ENCODE measurements at places on chromosomes 7 and 10. TPM values are rescaled to one million over a fixed set of nuclear protein-coding genes. Genes with fewer than 3 reads are reported as not detected.
A peak's percentile ranks its signal among the peaks of the same experiment; 100 is the strongest.

Gene ANKRD61
- total RNA-seq: not detected

Gene POLR1F
- 11.9 TPM for total RNA-seq

Gene STAG3
- total RNA-seq: 1.2 TPM

Gene ECHDC3
- 5.7 TPM for total RNA-seq

Gene SPRN
- 2.4 TPM for total RNA-seq

Gene HECW1
- total RNA-seq: 0.65 TPM

Gene CAMK1D
- total RNA-seq: 31.2 TPM

Gene ALOX5
- not detected for total RNA-seq

Gene CHST15
- total RNA-seq: 26.1 TPM

Gene GRID2IP
- total RNA-seq: 0.15 TPM

Gene SP8
- not detected for total RNA-seq

Gene CARD11
- total RNA-seq: 1.7 TPM

Gene GNAT3
- not detected for total RNA-seq

Gene TMEM176B
- total RNA-seq: not detected

- H3K27ac ChIP-seq: no peak overlapping the region
- DNase-seq: no peak
- peaks cover 51% of the 10 kb centered on the region for H3K36me3 ChIP-seq
- no peaks in the 10 kb centered on the region for H3K27me3 ChIP-seq
- H3K4me1 ChIP-seq: peaks cover 10% of the 10 kb centered on the region
- no peak overlapping the region for H3K4me3 ChIP-seq
Measured at GRCh38 chr7:76063525-76063924, 15.6 kb downstream of the MDH2 start.

GRCh38 chr10:117535298-117536071 lies 7.1 kb upstream of the EMX2 start:
- H3K27me3 ChIP-seq: peaks cover 64% of the 10 kb centered on the region
- H3K4me3 ChIP-seq: peak overlapping the region; percentile 69
- peaks cover 11% of the 10 kb centered on the region for H3K4me1 ChIP-seq
- DNase-seq: no peak
- no peak overlapping the region for H3K27ac ChIP-seq
- no peaks in the 10 kb centered on the region for H3K36me3 ChIP-seq

DNA sequence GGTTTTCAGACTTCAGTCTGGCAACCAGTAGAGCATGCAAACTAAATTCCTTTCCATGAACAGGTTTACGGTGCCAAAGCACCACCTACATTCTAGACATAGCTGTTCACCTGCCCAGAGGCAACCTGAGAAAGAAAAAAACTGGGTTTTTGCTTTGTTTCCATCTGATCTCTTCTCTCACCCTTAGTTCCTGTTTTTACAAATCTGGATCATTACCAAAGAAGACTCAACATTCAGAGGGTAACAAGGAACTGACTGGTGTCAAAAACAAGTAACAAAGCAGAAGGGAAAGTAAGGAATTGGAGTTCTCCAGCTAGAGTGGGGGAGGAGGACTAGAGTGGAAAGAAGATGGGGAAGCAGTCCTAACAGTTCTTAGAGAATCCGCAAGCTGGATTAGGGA lies 36.4 kb downstream of the CPVL start:
- H3K27ac ChIP-seq: no peak overlapping the region
- DNase-seq: no peak
- H3K4me1 ChIP-seq: peaks cover 11% of the 10 kb centered on the region
- H3K4me3 ChIP-seq: no peak overlapping the region

- H3K27ac ChIP-seq: no peak overlapping the region
- H3K36me3 ChIP-seq: no peaks in the 10 kb centered on the region
- no peaks in the 10 kb centered on the region for H3K4me1 ChIP-seq
- no peak overlapping the region for H3K4me3 ChIP-seq
- peaks cover 8% of the 10 kb centered on the region for H3K27me3 ChIP-seq
Measured at GRCh38 chr10:86077271-86077670, 289.3 kb downstream of the GRID1 start.

- H3K27ac ChIP-seq: no peak overlapping the region
- no peak overlapping the region for H3K4me3 ChIP-seq
- peak; percentile 36 for DNase-seq
- no peaks in the 10 kb centered on the region for H3K4me1 ChIP-seq
Measured at GRCh38 chr7:100003711-100004661, 11.4 kb upstream of the ZKSCAN1 start.

GRCh38 chr10:125911145-125911544 lies 14.8 kb downstream of the FANK1 start:
- no peak for DNase-seq
- H3K27ac ChIP-seq: no peak overlapping the region
- no peaks in the 10 kb centered on the region for H3K4me1 ChIP-seq
- peaks cover 2% of the 10 kb centered on the region for H3K27me3 ChIP-seq

DNA sequence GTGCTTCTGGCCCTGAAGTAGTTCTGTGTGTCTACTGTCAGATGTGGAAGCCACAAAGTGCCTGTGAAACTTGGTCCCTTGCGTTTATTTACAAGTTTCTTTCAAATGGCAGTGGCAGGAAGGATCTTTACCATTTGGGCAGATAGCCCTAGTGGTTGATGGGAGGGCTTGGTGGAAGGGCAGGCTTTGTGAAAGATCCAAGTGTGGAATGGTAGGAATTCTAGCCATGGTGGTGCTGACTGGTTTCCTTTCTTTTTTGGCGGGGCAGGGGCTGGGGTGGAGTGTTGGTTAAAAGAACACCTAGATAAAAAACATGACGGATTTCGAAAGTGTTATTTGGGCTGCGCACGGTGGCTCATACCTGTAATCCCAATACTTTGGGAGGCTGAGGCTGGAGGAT lies 27.0 kb downstream of the AUTS2 start:
- no peak for DNase-seq
- no peak overlapping the region for H3K4me3 ChIP-seq
- H3K27ac ChIP-seq: no peak overlapping the region
- H3K27me3 ChIP-seq: no peaks in the 10 kb centered on the region
- H3K36me3 ChIP-seq: no peaks in the 10 kb centered on the region
- peaks cover 37% of the 10 kb centered on the region for H3K4me1 ChIP-seq

DNA sequence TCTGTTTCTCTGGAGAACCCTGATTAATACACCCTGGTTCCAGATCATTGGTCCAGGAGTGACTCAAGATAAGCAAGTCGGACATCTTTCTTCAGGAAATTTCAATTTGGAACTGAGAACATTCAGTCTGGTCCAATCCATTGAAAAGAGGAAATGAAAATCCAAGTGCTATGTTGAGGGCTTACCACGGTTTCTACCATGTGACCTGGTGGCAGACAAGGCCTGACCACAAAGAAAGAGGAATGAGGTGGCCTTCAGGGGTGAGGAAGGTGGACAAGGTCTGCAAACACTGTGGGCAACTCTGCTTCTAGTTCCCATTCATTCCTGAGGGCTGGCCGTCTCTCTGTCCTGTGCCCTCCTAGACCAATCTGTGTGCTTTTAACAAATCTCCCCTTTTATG lies 149.2 kb upstream of the GHITM start:
- no peak for DNase-seq
- H3K27me3 ChIP-seq: peaks cover 6% of the 10 kb centered on the region
- H3K4me3 ChIP-seq: no peak overlapping the region

- H3K36me3 ChIP-seq: no peaks in the 10 kb centered on the region
- no peak for DNase-seq
- no peak overlapping the region for H3K27ac ChIP-seq
- peaks cover 5% of the 10 kb centered on the region for H3K4me1 ChIP-seq
Measured at GRCh38 chr7:144038887-144039286, 9.9 kb upstream of the OR2A5 start.

GRCh38 chr7:557558-557881 lies 37.9 kb upstream of the PDGFA start:
- DNase-seq: no peak
- peaks cover 13% of the 10 kb centered on the region for H3K4me1 ChIP-seq
- H3K27me3 ChIP-seq: no peaks in the 10 kb centered on the region

DNA sequence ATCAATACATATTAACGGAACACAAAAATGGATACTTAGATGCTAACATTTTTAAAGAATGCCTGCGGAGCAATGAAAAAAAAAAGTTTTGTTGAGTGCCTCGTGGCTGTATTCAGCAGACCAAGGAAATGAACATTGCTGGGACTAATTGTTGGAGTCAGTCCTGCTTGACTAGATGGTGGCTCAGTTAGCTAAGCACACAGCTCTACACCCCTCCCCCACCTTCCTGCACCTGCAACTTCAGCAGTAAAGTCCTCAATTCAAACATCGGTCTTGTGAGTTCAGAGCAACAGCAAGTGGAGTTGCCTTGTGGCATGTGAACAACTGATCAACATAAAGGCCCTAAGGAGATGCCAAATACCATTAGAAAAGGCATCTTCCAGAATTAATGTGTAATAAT lies 326.0 kb upstream of the NPSR1 start:
- H3K36me3 ChIP-seq: no peaks in the 10 kb centered on the region
- no peaks in the 10 kb centered on the region for H3K4me1 ChIP-seq
- no peak overlapping the region for H3K4me3 ChIP-seq
- DNase-seq: no peak
- peaks cover 9% of the 10 kb centered on the region for H3K27me3 ChIP-seq

GRCh38 chr10:91884536-91884935 lies 24.8 kb downstream of the FGFBP3 start:
- H3K4me1 ChIP-seq: peaks cover 45% of the 10 kb centered on the region
- no peak for DNase-seq
- no peak overlapping the region for H3K4me3 ChIP-seq
- H3K27me3 ChIP-seq: no peaks in the 10 kb centered on the region

DNA sequence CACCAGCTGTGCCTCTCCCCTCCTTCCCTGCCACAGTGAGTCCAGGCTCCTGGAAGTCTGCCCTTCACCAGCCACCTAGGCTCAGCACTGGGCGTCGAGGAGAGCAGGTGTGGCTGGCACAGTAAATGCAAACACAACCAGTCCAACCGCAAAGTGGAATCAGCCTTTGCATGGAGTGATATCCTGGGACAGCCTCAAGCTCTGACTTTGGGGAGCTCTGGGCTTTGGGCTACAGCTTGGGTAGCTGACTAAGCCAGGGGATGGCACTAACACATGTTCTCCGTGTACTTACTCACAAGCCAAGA lies 312.4 kb downstream of the KCNMA1 start:
- no peaks in the 10 kb centered on the region for H3K27me3 ChIP-seq
- H3K27ac ChIP-seq: no peak overlapping the region
- H3K36me3 ChIP-seq: peaks cover 2% of the 10 kb centered on the region
- peaks cover 20% of the 10 kb centered on the region for H3K4me1 ChIP-seq
- no peak for DNase-seq

DNA sequence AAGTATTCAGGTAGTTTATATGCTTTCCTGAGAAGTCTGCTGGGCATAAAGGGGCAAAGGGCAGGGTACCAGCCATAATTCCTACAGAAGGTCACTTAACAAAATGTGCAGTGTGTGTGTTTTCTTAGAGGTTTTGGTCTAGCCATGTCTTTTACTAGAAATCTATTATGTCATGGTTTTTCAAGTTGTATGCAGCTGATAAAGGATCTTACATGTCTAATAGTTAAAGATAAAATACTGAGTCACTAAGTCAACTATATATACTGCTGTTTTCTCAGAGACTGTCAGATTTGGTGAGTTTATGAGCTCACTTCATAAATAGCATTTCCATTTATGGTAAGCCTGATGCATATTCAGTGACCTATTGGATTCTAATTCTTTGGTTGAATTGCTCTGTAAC lies 7.7 kb downstream of the CASP2 start:
- H3K27ac ChIP-seq: peak overlapping the region; percentile 8
- no peak overlapping the region for H3K4me3 ChIP-seq
- H3K4me1 ChIP-seq: peaks cover 30% of the 10 kb centered on the region
